ENCODE measurements at places on chromosomes 11 and 22.
A peak's percentile ranks its signal among the peaks of the same experiment; 100 is the strongest.

- DNase-seq = no peak
These were observed 3.9 kb downstream of the MAML2 start for GRCh38 chr11:96338910-96339705.

DNA sequence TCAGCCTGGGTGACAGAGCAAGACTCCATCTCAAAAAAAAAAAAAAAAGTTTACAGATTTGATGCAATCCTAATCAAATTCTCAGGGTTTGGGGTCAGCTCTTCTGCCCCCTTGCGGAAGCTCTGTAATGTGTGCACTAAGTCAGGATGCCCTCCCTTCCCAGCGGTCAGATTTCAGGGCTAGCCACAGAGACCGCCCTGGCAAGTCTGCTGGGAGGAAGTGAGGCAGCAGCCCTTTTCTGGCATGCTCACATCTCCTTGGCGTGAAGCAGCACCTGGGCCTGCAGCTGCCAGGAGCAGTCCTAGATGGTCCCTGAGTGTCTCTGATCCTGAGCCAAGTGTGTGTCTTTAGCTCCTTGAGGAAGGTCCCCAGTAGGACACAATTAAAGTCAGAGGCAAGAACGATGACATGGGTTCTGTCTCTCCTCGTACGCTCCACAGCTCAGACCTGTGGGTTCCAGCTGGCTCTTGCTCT is 10.9 kb upstream of the APOBEC3C start:
- peak; percentile 55 for DNase-seq

- DNase-seq = peak; percentile 94
These were observed 3.9 kb downstream of the SH3BP1 start for GRCh38 chr22:37643225-37643847.

- peak; percentile 81 for DNase-seq
These were observed 23.4 kb downstream of the ARFGAP2 start for GRCh38 chr11:47152953-47153950.

GRCh38 chr11:75350743-75351540 is 519 bp downstream of the ARRB1 start:
- DNase-seq = no peak

DNA sequence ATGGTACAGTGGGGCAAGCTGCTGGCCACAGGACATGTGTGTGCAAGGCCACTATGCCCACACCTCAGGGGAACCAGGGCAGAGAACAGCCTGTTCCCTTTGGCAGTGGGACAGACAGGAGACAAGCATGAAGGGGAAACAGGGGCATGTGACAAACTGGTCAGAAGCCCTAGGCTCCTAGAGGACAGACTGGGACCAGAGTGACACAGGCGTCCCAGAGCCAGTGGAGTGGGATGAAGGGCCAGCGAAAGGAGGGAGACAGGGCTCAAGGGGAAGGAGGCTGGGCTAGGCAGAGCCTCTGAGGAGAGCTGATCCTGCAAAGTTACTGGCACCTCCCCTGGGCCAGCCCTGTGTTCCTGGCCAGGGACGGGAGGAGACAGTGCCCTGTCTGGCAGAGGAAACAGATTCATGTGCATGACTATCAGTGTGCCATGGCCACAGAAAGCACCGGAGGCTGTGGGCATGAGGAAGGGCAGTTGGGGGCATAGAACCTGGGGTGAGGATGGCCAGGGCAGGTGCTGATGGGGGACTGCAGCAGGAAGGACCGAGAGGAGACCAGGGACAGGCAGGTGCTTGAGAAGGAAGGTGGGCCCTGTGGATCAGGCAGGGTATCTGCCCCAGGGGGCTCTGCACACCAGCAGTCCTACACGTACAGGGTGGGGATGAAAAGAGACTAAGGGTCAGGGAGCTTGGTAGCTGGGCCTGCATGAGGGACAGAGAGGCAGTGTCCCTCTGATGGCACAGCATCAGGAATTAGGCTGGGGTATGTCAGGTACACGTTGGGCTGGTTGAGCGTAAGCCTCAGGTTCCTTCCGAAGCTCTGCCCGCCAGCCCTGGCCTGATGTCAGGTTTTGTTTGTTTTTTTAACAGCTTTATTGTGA is 9.8 kb downstream of the DERL3 start:
- DNase-seq = no peak

- no peak for DNase-seq
These were observed 41.9 kb upstream of the TSPAN18 start for GRCh38 chr11:44684859-44685281.

GRCh38 chr22:36757668-36758211 is 18.2 kb downstream of the IFT27 start:
- peak; percentile 72 for DNase-seq

- DNase-seq = no peak
These were observed 625.9 kb downstream of the TBC1D22A start for GRCh38 chr22:47388331-47388730.

DNA sequence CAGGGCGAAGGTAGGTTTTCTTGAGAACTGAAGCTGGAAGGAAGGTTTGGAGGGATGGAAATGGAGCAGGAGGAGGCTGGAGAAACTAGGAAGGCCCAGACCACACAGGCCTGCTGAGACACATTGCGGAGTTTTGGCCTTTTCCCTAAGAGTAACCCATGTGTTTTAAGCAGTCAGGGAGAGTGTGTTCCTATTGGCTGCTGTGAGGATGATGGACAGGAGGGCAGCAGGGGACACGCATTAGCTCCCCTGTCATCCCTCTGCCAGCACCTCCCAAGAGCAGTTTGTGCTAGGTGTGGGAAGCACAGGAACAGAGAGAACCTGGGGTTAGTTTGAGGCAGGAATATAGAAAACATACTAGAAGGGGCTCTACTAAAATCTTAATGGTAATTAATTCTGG is 842.1 kb downstream of the TBC1D22A start:
- DNase-seq = no peak

DNA sequence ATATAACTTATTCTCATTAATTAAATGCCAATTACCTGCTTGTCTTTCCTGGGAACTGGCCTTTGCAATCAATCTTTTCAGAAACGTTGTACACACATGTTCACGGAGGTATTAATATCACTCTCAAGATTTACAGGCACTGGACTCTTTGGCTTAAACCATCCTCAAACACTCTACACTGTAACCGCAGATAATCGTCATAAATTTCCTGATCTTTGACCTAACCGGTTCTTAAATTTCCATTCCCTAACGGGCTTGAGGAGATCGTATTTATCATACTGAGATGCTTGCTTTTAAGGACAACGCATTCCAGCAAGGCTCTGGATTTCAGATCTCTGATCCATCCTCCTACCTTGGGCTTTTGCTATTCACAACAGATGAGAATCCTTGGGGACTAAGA is 72.8 kb downstream of the ARL14EP start:
- DNase-seq = no peak

- no peak for DNase-seq
These were observed 5.3 kb downstream of the SLC7A4 start for GRCh38 chr22:21026783-21027692.

GRCh38 chr11:115645631-115646317 is 141.6 kb upstream of the CADM1 start:
- DNase-seq = no peak

DNA sequence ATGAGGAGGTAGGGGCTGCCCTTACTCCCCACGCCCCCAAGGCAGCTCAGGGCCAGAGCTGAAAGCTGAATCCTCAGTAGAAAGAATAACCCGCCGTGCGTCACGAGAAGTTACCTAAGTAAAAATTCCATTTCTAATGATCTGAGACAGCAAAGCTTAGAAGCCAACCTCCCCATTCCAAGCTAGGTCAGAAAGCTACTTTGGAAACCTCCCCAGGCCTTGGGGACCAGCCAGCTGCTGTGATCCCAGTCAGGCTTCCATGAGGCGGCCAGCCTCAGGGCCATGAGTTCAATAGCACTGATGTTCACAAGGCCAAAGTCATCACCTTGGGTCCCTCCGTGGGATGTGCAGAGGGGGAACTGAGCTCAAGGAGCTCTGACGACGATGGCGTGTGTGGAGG is 6.9 kb downstream of the SHISAL1 start:
- no peak for DNase-seq

Data from HuH-7.5 (cell line).